CD14-positive monocyte (primary cell): ENCODE measurements at places on chromosomes 3 and 15. TPM values are rescaled to one million over a fixed set of nuclear protein-coding genes. Genes with fewer than 3 reads are reported as not detected.

GRCh38 chr3:20857636-20858035 lies 671.6 kb upstream of the SGO1 start:
- no peak for DNase-seq

DNA sequence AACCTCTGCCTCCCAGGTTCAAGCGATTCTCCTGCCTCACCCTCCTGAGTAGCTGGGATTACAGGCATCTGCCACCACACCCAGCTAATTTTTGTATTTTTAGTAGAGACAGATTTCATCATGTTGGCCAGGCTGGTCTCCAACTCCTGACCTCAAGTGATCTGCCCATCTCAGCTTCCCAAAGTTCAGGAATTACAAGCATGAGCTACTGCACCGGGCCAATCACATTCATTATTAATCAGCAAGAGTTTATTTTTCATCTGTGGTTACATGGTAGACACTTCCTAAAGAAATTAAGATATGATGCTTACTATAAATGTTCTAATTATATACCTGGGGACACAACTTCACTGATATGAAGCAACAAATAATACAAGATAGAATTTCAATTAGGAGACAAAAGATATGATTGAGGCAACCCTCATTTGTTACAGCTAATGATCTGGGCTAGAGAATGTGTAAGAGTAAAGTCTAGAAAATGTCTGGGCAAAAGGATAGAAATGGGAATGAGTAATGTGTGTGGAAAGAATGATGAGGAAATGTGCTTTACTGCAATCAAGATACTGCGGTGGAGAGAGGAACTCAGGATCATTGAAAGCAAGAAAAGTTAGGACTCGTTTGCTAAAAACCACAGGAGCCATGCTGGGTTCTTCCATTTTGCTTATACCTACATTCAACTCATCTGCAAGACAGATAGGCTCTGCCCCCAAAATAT lies 366.8 kb downstream of the ZIC1 start:
- DNase-seq, result no peak

GRCh38 chr3:71465371-71466036 lies 118.0 kb downstream of the FOXP1 start:
- DNase-seq, result no peak

GRCh38 chr3:189883113-189883753 lies 237.5 kb downstream of the P3H2 start:
- no peak for DNase-seq

- DNase-seq, result no peak
These were observed 689.6 kb upstream of the NECTIN3 start for GRCh38 chr3:110381992-110382391.

DNA sequence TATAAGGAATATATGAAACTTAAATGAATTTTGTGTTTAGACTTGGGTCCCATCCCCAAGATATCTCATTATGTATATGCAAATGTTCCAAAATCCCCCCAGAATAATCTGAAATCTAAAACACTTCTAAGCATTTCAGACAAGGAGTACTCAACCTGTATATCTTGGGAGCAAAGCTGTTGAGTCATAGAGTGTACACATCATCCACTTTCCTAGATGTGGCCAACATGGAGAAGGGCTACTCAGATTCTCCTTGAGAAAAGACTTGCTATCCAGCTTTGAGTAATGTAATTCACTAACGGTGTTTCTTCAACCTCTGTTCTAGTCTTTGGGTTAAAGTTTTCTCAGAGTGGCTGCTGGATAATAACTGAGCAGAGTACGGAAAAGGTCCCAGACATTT lies 215.5 kb upstream of the POU1F1 start:
- DNase-seq, result no peak

DNA sequence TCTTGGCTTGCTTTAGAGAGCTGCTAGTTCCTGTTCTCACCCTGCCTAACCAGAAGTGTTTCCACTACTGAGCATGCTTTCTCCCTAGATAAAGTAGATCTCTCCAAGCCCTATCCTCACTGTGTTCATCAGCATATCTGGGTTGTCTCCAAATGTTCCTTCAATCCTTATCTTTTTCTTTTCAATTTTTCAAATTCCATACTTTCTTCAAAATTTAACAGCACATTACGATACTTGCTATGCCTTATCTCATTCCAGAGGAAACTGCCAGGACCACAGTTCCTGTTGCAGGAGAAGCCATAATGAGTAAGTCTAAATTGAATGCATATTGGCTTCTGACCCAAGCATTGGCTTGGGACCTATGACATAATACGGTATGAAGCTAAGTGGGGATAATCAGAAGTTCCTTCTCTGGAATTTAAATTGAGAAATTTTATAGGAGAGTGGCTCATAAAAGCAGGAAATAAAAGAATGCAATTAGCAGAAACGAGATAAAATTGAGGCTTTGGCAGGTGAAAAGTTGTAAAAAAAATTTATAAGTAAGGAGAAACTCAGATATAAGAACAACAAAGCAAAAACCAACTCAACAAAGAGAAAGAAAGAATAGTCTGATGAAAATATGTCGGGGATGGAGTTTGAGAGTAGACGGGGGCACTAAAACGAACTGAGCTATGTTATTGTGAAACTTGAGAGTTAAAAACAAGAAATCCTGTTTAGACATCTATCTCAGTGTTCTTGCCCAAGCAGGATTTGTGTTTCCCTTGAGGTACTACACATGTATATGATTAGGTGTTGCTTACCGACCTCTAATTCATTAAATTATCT lies 631.7 kb upstream of the CCDC54 start:
- DNase-seq, result no peak

Gene SKOR1
- not detected for polyA plus RNA-seq
